ENCODE measurements at places on chromosomes 7 and 10.

GRCh38 chr10:87092376-87092860, 2.2 kb downstream of the GLUD1 start:
- no peak for DNase-seq

- no peak for DNase-seq
Observed at GRCh38 chr10:117360994-117361667, 14.1 kb downstream of the PDZD8 start.

GRCh38 chr10:82757901-82758300, 882.9 kb downstream of the NRG3 start:
- DNase-seq: no peak

- no peak for DNase-seq
Observed at GRCh38 chr7:66697449-66698438, 42.8 kb upstream of the RABGEF1 start.

- DNase-seq: no peak
Observed at GRCh38 chr7:19752020-19752419, 21.4 kb downstream of the TMEM196 start.

DNA sequence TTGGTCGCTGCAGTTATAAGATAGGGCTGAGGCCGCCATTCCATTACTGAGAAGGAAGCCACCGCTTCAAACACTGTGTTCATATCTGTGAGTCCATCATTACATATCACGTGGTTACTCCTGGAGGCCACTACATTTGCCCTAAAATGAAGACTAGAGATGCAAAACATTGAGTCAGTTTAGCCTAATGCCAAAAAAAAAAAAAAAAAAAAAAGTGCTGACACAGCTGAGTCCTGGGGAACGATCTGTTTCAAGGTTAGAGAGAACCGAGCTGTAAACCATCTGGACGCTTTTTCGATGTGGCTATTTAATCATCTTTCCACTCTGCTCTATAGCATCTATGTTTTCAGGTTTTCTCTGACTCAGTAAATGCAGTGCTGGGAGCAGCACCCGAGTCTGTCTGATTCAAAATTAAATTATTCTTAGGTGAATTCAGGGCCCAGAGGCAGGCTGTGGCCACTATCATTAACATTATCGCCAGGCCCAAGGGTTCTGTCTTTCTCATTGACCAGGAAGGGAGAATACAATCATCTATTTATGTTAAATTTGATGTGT, 449.1 kb downstream of the PAXIP1 start:
- DNase-seq: no peak

- no peak for DNase-seq
Observed at GRCh38 chr10:34437906-34438305, 377.2 kb downstream of the PARD3 start.

- no peak for DNase-seq
Observed at GRCh38 chr10:20004087-20004523, 187.9 kb downstream of the PLXDC2 start.

- no peak for DNase-seq
Observed at GRCh38 chr10:87685832-87686574, 26.3 kb downstream of the PAPSS2 start.

DNA sequence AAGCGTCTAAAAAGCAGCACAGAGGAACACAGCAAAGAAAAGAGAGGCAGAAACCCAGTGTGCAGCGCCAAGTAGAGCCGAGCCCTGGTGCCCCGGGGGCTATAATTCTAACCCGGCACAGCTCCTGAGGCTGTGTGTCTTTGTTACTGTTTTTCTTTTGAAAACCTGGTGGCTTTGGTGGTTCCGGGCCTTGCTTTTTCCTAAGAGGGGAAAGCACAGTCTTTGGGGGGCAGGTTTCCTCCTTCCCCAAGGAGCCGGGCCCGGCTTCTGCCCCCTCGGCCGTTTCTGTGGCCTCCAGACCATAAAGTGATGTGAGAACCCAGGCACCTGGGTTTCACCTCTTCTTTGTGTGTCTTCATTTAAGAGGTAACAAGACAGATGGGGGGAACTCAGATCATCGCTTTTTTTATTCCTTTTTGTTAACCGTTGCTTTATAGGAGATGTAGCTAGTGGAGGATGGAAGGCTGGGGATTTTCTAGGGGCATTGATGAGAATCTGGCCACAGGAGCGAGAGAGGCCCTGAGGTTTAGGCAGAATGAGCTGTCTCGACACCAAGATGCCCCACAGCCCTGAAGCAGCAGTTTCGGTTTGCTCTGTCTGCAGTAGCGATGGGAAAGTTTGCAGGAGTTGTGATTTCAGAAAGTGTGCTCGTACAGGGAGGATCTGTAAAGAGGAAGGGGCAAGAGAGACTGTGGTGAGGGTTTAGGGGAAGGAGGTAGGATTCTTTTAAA, 367.8 kb upstream of the GALNT17 start:
- no peak for DNase-seq

DNA sequence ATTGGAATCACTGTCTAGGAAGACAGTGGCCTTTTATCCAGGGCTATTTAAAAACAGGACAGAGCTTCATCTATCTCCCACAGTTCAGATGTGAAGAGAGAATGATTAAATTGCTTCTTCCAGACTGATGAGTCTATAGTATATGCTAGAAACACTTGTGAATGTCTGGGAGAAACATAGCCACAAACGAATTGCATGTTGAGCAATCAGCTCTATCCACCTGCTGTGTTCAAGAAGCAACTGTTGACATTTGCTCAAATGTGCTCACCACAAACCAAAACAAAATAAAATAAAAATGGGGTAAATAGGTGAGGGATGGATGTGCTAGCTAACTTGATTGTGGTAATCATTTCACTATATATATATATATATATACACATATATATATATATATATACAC, 195.1 kb downstream of the HECW1 start:
- DNase-seq: no peak

- no peak for DNase-seq
Observed at GRCh38 chr7:127532736-127533135, 52.7 kb downstream of the GCC1 start.

- DNase-seq: no peak
Observed at GRCh38 chr7:116726713-116727431, 54.9 kb downstream of the MET start.

DNA sequence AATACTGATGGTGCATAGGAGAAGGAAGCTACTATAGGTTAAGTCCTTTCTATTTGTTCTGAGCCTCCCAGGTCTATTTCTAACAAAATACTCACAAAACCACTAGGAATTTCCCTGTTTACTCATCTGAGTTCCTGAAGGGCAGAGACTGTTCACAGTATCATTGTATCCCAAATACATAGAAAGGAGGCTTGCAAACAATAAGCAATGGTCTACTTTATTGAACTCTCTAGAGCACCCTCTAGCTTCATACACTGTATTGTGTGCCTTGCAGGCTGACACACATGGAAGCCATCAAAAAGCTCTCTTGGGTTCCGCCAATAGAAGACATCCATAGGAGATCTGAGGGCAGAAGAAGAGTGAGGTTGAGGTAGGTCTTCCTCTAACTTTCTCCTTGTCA, 826.1 kb downstream of the GRM8 start:
- no peak for DNase-seq

- DNase-seq: no peak
Observed at GRCh38 chr7:29935111-29935510, 54.5 kb downstream of the SCRN1 start.

- no peak for DNase-seq
Observed at GRCh38 chr7:37683246-37684120, at the start of gene GPR141. TSS of gene GPR141 (plus strand) at chr7:37683766. CDS start at chr7:37740394, 56,628 bp downstream.

- no peak for DNase-seq
Observed at GRCh38 chr7:42168512-42168911, 68.5 kb downstream of the GLI3 start.

GRCh38 chr7:149765399-149766121, 7.8 kb downstream of the ZNF467 start:
- DNase-seq: no peak

DNA sequence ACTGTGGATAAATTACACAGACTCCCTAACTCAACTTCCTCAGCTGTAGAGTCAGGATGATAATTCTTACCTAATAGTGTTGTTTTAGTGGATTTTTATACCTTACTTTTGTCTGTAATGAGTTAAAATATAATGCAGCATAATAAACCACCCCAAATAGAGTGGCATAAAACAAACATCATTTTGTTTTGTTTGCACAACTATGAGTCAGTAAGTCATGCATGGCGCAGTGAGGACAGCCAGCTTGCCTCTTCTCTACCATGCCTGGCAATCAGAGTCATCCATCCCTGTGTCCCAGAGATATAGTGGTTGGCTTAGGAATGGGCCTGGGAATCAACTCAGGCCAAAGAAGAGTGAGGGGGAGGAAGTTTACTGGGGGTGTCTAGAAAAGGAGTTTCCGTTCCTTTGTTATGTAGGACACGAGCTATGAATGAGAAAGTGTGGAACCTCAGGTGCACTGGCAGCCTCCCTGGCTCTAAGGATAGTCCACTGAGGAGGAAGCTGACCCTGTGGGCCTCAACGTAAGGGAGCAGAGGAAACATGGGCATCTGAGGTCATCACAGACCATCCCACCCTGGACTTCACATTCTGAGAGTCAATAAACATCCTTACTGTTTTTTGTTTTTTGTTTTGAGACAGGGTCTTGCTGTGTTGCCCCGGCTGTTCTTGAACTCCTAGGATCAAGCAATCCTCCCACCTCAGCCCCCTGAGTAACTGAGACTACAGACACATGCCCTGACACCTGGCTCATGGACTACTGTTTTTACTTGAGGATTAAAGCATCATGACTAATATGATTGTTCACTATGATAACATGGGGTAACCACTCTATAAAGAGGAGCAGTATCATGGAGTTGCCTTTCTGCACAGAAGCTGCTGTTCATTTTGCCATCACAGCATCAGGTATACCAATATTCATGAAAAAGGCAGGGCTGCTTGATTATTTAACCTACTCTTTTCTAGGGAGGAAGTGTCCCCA, 21.0 kb upstream of the GRB10 start:
- no peak for DNase-seq

DNA sequence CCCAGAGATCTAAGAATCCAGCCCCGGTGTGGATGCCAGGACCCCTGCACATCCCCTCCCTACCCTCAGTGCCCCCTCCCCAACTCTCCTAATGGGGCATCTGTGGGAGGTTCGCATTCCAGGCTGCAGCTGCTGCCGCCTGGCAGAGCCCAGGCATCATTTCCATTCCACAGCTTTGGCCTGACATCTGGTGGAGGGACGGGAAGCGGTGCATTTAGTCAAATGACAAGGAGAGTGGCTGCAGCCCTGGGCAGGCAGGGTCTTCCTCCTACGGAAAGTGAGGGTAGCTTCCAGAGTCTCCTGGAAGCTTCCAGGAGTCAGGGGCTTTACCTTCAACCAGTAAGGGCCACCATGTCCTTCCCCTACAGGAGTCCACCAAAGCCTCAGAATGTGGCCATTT, 30.8 kb downstream of the PRLHR start:
- DNase-seq: no peak

GRCh38 chr10:99555371-99555770, 22.6 kb downstream of the NKX2-3 start:
- DNase-seq: no peak

DNA sequence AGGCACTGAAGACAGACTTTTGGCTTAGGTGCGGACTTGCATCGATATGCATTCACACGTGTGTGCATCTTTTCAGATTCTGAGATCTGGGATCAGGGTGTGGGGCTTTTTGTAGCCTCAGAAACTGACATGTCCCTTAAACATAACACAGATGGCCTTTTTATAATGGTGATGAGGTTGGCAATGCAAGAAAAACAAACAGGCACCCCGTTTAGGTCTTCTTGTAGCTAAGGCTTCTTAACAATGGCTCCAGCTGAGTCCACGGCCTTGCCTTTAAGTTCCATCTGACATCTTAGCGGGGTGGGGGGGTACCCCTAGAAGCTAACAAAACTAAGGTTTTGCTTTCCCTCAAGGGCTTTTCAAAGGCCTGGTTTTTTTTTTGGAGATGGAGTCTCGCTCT, 146.3 kb downstream of the PRPF18 start:
- no peak for DNase-seq

GRCh38 chr10:97185326-97186058, at the start of gene SLIT1:
TSS of gene SLIT1 (minus strand) at chr10:97185959. CDS start at chr10:97185674, 285 bp downstream.
- DNase-seq: no peak

DNA sequence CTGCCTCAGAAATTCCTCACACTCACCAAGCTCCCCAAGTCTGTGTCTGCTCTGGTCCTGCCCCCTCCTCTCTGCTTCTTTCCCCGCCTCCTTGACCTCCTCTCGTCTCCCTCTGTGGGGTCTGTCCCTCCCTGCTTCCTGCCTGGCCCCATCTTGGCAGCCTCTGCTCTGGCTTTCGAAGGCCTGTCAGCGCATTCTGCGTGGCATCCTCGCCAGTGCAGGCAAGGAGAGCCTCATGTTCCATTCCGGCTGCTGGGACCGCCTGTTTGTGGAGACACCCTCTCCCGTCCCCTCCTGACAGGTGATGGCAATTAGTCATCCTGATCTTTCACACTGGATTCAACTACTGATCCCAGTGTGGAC, 51.7 kb upstream of the COL13A1 start:
- no peak for DNase-seq

DNA sequence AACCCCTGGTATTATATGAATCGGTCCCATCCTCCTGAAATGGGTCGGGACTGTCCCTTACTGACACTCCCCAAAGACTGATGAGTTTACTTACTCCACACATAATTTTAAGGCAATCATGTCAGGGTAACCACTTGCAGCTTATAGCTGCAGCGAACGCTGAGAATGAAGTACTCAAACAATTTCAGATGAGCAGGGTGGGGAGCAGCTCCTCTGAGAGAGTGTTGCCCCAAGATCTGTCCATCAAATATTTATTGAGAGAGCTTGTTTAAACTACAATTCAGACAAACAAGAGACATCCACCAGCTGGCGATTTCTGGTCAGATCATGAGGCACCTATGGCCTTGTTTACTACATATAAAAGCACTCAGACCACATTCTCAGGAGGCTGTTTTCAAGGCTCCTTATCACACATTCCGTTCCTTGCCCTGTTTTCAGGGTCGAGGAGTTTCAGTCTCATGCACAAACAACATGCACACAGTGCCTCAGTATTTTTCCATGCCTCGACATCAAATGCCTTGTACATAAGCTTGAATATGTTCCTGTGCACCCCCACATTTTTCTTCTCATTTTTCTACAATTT, 80.1 kb downstream of the THSD7A start:
- DNase-seq: no peak

DNA sequence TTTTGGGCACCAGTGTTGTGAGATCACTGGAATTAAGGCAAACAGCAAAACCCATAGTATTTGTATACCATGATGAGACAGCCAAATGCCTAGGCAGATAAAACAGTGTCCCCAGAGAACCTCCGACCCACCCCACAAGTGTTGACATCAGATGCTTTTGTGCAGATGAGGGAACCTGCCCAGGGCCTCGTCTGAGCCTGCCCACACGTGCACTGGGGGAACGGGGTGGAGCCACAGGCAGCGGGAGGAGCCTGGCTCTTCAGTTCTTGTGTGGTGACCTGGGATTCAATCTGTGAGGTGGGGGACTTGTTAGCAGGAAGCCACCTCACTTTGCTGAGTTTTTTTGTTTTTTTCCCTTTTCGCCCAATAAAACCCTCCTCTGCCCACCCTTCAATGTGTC, 33.4 kb upstream of the OPTN start:
- DNase-seq: no peak

GRCh38 chr10:14379556-14380280, 49.0 kb upstream of the FRMD4A start:
- no peak for DNase-seq

GRCh38 chr10:106987362-106987761, 177.1 kb downstream of the SORCS1 start:
- no peak for DNase-seq

All from activated T-helper 1 cell treated with Interleukin-2 at 50 U/mL for 16 hours (primary cell).